ENCODE measurements at places on chromosomes 4 and X. TPM values are rescaled to one million over a fixed set of nuclear protein-coding genes. Genes with fewer than 3 reads are reported as not detected.

INTU gene
- total RNA-seq, result 7.6 TPM

TTC29 gene
- total RNA-seq, result not detected

ZFP92 gene
- total RNA-seq, result 2.2 TPM

- H3K36me3 ChIP-seq, result no peaks in the 10 kb centered on the region
- H3K27me3 ChIP-seq, result no peaks in the 10 kb centered on the region
- no peaks in the 10 kb centered on the region for H3K4me1 ChIP-seq
- no peak overlapping the region for H3K27ac ChIP-seq
- H3K4me3 ChIP-seq, result no peak overlapping the region
Observed at GRCh38 chr4:36709991-36710390, 428.6 kb downstream of the DTHD1 start.

GRCh38 chrX:22516893-22517292 is 244.2 kb downstream of the CBLL2 start:
- no peaks in the 10 kb centered on the region for H3K4me1 ChIP-seq
- no peaks in the 10 kb centered on the region for H3K36me3 ChIP-seq
- no peak for DNase-seq
- no peak overlapping the region for H3K4me3 ChIP-seq
- no peaks in the 10 kb centered on the region for H3K27me3 ChIP-seq
- no peak overlapping the region for H3K27ac ChIP-seq

- H3K36me3 ChIP-seq, result no peaks in the 10 kb centered on the region
- H3K27ac ChIP-seq, result no peak overlapping the region
- DNase-seq, result no peak
- H3K4me1 ChIP-seq, result peaks cover 12% of the 10 kb centered on the region
- no peaks in the 10 kb centered on the region for H3K27me3 ChIP-seq
Observed at GRCh38 chr4:101791182-101791558, 640 bp downstream of the BANK1 start.

- DNase-seq, result no peak
- H3K4me3 ChIP-seq, result no peak overlapping the region
- H3K4me1 ChIP-seq, result no peaks in the 10 kb centered on the region
- no peaks in the 10 kb centered on the region for H3K27me3 ChIP-seq
- H3K36me3 ChIP-seq, result no peaks in the 10 kb centered on the region
Observed at GRCh38 chrX:129572422-129572821, 32.4 kb downstream of the OCRL start.

Data from sigmoid colon (tissue), 7 donors.